ENCODE measurements at places on chromosomes 16 and 17. TPM values are rescaled to one million over a fixed set of nuclear protein-coding genes. Genes with fewer than 3 reads are reported as not detected.

The SPATA32 gene
- 0.21 TPM for total RNA-seq

DNA sequence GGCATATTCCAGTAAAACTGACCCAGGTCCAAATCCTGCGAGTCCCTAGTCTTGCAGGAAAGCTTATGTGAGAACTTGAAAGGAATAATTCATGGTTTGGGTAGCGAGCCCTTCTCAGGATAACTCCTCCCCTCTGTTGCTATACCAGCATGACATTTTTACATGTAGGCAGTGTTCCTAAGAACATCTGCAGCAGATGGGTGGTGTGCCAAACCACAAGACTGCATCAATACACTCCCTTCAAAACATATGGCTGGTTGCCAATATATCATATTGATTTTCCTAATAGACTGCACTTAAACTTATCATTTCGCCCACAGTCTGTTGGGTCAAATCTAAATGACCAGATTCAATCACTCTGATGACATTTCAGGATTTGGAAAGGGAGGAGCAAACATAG is 19.9 kb downstream of the PSME3IP1 start:
- H3K27me3 ChIP-seq: no peaks in the 10 kb centered on the region
- no peak overlapping the region for H3K27ac ChIP-seq
- H3K36me3 ChIP-seq: peaks cover 40% of the 10 kb centered on the region
- no peak overlapping the region for H3K4me3 ChIP-seq

DNA sequence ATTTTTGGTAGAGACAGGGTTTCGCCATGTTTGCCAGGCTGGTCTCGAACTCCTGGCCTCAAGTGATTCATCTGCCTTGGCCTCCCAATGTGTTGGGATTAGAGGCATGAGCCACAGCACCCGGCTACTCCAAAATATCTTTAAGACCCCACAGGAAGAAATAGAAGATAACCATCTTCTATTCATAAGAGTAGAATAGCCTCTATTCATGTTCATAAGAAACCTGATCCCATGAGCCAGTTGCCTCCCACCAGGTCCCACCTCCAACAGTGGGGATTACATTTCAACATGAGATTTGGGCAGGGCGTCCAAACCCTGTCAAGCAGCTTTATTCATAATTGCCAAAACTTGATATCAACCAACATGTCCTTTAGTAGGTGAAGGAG is 13.9 kb upstream of the TMC7 start:
- no peaks in the 10 kb centered on the region for H3K4me1 ChIP-seq
- H3K27me3 ChIP-seq: no peaks in the 10 kb centered on the region
- no peak overlapping the region for H3K4me3 ChIP-seq
- DNase-seq: no peak
- no peak overlapping the region for H3K27ac ChIP-seq

DNA sequence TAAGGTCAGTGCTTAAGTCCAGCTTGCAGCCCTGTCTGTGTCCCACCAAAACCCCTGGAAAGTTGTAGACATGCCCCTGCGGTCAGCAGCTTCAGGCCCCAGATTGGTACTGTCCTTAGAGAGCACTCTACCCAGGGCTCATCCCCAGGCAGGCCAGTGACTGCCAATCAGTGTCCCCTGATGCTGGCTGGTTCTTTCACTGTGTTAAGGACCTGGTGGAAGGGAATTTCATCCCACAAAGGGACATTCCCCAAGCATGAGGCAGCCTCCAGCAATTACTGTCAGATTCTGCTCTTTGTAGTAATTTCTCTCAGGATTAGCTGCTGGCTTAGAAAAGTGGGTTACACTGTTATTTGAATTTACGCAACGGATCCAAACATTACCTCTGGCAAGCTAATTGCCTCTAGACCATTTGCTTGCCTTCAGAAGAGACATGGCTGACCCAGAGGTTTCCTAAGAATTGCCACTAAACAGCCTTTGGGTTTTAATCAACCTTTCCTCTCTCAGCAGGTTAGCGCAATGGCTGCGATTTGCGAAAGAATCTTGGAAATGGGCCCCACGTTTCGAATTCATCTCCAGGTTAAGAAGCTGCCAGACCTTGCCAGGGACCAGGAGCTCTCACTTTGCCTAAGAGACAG is 5.9 kb downstream of the IRX6 start:
- no peak overlapping the region for H3K4me3 ChIP-seq
- DNase-seq: no peak
- H3K4me1 ChIP-seq: no peaks in the 10 kb centered on the region
- no peaks in the 10 kb centered on the region for H3K27me3 ChIP-seq
- H3K27ac ChIP-seq: no peak overlapping the region

DNA sequence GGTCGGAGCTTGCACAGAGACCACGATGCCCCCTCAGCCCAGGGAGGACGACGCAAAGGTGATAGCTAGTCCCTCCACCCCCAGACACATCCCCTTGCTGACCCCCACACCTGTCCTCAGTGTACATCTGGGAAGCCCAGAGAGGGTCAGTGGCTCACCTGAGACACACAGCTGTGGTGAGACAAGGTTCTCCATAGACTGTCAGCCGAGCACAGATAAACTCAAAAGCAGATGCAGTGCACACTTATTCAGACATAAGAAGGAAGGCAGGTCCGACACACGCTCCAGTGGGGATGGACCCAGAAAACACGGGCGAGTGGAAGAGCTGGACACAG is 19.6 kb downstream of the CBFA2T3 start:
- no peak for DNase-seq
- H3K4me1 ChIP-seq: peaks cover 17% of the 10 kb centered on the region
- no peaks in the 10 kb centered on the region for H3K27me3 ChIP-seq

Data from GM12878 (cell line).